ENCODE measurements at places on chromosomes 12 and 14.

DNA sequence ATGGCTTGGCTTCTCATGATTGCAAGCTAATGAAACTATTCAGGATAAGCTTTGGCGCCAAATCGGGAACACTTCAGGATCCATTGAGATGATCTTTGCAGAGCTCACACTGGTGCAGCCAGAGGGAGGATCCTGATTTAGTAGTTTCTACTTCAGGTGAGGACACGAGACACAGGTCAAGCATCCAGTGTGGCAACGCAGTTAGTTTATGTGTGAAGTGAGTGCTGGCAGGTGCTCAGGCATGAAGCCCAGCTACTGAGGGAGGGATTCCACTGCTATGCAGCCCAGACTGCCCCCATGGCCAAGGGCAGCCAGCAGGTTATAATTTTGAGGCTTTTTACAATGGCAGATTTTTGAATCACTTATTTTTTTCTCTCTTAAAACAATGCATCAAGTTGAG is 113.5 kb upstream of the PCED1B start:
- no peak for DNase-seq

- DNase-seq, result peak; percentile 44
Measured at GRCh38 chr12:87117526-87117925, 861.3 kb upstream of the MGAT4C start.

GRCh38 chr12:111409780-111410430 is 4.2 kb downstream of the SH2B3 start:
- DNase-seq, result no peak

- peak; percentile 53 for DNase-seq
Measured at GRCh38 chr14:59190372-59190771, 1.9 kb downstream of the DAAM1 start.

- DNase-seq, result peak; percentile 97
Measured at GRCh38 chr12:25852792-25853191, 105.7 kb upstream of the RASSF8 start.

- no peak for DNase-seq
Measured at GRCh38 chr14:73477618-73478266, 13.0 kb upstream of the RIOX1 start.

- no peak for DNase-seq
Measured at GRCh38 chr14:95531473-95531872, 3.4 kb upstream of the GLRX5 start.

- DNase-seq, result no peak
Measured at GRCh38 chr14:56153267-56153666, 35.1 kb downstream of the PELI2 start.

DNA sequence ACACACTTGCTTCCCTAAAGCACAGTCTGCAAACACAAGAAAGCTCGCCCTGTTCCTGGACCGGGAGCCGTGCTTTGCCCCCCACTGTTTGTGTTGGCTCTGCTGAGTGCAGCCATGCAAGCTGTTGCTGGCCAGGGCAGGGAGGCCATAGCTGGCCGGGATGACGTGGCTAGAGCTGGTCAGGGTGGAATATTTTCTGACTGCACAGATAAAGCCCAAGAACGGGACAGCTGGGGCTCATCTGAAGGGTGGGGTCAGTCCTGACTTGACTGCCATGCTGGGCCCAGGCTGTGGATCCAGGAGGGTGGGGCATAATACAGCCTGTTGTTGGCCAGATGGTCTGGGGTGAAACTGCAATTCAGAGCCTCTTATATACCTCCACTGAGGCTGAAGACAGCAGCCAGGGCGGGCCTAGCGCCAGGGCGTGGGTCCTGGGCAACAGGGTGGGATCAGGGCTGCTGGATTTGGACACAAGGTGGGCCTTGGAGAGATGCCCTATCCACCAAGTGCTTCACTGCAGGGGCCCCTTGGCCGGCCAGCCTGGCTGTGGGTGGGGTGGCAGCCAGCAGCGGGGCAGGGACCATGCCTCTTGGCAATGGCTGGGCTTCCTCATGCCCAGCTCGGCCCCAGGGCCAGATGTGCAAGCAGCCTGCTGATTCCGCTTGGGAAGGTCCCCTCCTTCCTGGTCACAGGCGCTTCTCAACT is 14.8 kb downstream of the KMT5A start:
- no peak for DNase-seq

GRCh38 chr12:28104316-28104715 is 85.9 kb upstream of the CCDC91 start:
- no peak for DNase-seq

GRCh38 chr14:67359775-67360469 is at the start of the genes ATP6V1D and EIF2S1:
Gene ATP6V1D (minus strand): TSS chr14:67359804. CDS start chr14:67359698, 106 bp downstream.
Gene EIF2S1 (plus strand): TSS chr14:67360328. CDS start chr14:67364768, 4,440 bp downstream.
- DNase-seq, result peak; percentile 95

GRCh38 chr12:109458086-109458485 is 19.0 kb downstream of the KCTD10 start:
- DNase-seq, result no peak

GRCh38 chr12:88579601-88580050 is 645 bp downstream of the KITLG start:
- peak; percentile 74 for DNase-seq

GRCh38 chr12:104761091-104761490 is 197.0 kb downstream of the SLC41A2 start:
- DNase-seq, result no peak

DNA sequence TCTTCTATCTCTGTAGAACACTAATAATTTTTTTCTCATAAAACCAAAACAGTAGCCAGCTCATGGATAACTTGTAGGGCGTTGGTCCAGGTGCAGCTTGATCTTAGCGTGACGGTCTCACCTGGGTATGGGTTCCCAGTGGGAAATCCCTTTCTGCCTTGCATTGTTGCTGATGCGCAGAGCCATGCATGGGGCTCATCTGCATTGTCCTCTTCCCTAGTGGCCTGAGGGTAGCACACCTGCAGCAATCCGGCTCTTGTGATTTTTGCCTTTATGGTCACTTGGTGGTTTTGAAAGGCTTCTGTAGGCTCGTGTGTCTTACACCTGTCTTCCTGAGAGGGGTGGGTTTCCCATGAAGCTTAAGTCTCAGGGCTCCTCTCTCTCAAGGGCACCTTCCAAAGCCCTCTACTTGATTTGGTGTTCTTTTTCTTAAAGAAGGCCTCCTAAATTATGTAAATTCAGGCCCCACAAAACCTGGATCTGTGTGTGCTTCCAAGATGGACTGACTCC is 130.6 kb downstream of the PRKCH start:
- DNase-seq, result no peak

GRCh38 chr14:103680491-103681231 is 34.6 kb downstream of the XRCC3 start:
- DNase-seq, result no peak
